ENCODE measurements at places on chromosomes 16 and 17.

DNA sequence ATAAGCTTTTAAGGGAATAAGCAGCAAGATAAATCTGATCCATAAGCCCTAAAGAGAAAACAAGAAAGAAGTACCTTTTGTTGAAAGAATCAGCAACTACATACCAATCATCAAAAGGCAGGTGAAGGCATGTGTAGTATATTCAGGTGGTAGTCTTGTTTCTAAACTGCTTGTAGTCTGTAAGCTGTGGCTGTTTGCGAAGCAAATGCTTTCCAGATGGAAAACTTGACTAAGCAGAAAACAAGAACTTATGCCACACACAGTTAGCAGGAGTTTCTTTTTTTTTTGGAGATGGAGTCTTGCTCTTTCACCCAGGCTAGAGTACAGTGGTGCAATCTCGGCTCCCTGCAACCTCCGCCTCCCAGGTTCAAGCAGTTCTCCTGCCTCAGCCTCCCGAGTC is 5.7 kb downstream of the CBX1 start:
- no peak for DNase-seq

DNA sequence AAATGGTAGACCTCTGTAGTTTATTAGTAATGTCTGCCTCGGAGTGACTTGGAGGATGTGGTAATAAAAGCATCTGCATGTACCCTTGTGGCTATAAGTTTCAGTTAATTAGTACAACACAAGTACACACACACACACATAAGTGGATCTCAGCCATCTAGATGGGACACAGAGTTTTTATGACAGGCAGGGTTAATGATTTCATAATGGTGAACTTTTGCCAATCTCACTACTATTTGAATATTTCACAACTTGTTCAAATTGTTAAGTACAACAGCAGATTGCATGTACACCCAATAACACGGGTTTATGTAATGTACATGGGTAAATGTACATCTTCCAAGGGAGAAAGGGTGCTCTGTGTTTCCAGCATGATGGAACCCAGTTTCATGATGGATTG is 511.3 kb upstream of the HSBP1 start:
- DNase-seq, result no peak

DNA sequence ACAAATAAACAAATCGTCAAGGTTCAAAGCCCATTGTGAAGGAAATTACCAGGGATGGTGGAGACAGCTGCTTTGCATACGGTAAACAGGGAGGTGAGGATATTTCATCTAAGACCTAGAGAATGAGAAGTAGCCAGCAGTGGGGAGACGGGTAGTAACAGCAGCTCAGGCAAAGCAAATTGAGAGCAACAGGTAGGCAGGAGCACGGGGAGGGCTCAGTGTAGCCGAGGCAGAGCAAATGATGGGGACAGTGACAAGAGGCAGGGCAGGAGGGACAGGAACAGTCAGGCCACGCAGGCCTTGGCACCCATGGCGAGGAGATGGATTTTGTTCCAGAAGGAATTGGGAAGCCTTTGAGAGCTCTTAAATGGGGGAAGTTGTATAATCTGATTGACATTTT is 29.0 kb upstream of the SBK1 start:
- DNase-seq, result no peak

DNA sequence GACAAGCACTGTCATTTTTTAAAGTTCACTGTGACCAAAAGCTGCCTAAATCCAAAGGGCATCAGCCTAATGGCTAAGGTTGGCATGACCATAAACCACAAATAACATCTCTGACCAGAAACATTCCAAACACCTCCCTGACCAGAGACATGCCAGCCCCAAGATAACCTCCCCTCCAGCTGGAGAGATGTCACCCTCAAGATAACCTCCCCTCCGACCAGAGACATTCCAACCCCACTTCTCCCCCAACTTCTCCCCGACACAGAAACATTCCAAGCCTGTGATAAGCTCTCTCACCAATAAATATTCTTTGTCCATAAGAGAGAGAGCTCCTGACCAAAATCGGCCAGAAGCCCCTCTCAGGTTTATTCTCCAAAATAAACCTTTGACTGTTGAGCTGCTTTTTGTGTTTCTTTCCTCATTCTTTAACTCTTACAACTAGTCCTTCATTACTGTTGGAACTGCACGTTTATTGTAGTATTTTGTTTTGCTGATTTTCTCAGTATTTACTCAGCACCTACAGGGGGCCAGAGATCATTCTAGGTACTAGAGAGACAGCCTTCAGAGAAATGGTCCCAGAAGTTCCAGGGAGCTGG is 325.6 kb downstream of the SLC39A11 start:
- no peak for DNase-seq
